ENCODE measurements at places on chromosomes 3 and 15. TPM values are rescaled to one million over a fixed set of nuclear protein-coding genes. Genes with fewer than 3 reads are reported as not detected.
A peak's percentile ranks its signal among the peaks of the same experiment; 100 is the strongest.

ADCY5 gene
- 5.6 TPM for total RNA-seq

SLC28A2 gene
- 0.21 TPM for total RNA-seq

SLC51B gene
- total RNA-seq: 3.2 TPM

SLC15A2 gene
- total RNA-seq: 63.6 TPM

MCTP2 gene
- 36.1 TPM for total RNA-seq

DNA sequence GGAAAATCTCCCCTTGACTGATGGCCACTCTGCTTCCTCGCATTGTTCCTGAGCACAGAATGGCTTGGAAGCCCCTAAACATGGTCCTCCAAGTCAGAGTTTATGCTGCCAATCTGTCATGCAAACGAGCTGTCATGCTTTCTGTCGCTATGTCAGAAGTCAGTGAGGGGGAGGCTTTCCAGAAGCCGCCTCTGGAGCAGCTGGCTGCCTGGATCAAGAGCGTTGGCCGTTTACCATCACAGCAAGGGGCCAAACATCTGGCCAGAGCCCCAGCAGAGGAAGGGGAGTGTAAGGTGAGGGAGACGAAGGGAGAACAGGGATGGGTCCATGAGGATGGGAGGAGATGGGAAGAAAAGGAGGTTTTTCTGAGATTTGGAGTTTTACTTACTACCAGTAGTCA is 372.6 kb upstream of the NR2F2 start:
- no peaks in the 10 kb centered on the region for H3K36me3 ChIP-seq
- H3K4me1 ChIP-seq: no peaks in the 10 kb centered on the region
- H3K4me3 ChIP-seq: no peak overlapping the region
- H3K27ac ChIP-seq: no peak overlapping the region
- no peaks in the 10 kb centered on the region for H3K27me3 ChIP-seq
- DNase-seq: no peak

GRCh38 chr15:42619656-42620371 is 44.4 kb downstream of the STARD9 start:
- H3K4me3 ChIP-seq: no peak overlapping the region
- H3K4me1 ChIP-seq: no peaks in the 10 kb centered on the region
- no peak for DNase-seq
- H3K36me3 ChIP-seq: peaks cover 8% of the 10 kb centered on the region
- H3K27me3 ChIP-seq: no peaks in the 10 kb centered on the region

GRCh38 chr3:120642368-120642948 is 39.6 kb downstream of the HGD start:
- H3K27me3 ChIP-seq: no peaks in the 10 kb centered on the region
- DNase-seq: no peak
- no peak overlapping the region for H3K4me3 ChIP-seq
- H3K27ac ChIP-seq: no peak overlapping the region

DNA sequence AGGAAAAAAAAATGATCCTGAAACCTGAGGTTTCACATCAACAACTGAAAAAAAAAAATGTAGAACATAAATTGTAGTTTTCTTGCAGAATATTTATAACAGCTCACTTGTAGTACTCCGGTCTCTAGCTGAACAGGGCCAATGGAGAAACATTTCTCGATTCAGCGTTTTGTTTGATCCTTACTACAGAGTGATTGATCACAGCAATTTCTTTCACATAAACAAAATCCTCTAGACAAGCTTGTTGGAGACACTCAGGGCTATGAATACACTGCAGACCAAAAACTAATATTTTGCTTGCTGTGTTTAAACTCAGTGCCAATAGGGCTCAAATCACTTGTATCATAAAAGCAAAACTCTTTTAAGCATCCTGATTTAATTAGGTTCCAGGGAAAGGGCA is 127.0 kb upstream of the CNTN6 start:
- no peak overlapping the region for H3K4me3 ChIP-seq
- H3K27me3 ChIP-seq: no peaks in the 10 kb centered on the region
- DNase-seq: no peak
- H3K27ac ChIP-seq: no peak overlapping the region

- no peak overlapping the region for H3K4me3 ChIP-seq
- DNase-seq: no peak
- peaks cover 14% of the 10 kb centered on the region for H3K4me1 ChIP-seq
- H3K27me3 ChIP-seq: no peaks in the 10 kb centered on the region
- H3K27ac ChIP-seq: peak overlapping the region; percentile 1
Observed at GRCh38 chr3:17040322-17040989, 155.7 kb downstream of the PLCL2 start.

GRCh38 chr15:80789796-80790195 is 10.6 kb downstream of the CEMIP start:
- DNase-seq: no peak
- no peak overlapping the region for H3K27ac ChIP-seq
- peaks cover 3% of the 10 kb centered on the region for H3K36me3 ChIP-seq
- no peak overlapping the region for H3K4me3 ChIP-seq
- H3K4me1 ChIP-seq: no peaks in the 10 kb centered on the region

GRCh38 chr15:39128746-39129145 is 452.1 kb upstream of the THBS1 start:
- no peaks in the 10 kb centered on the region for H3K36me3 ChIP-seq
- no peaks in the 10 kb centered on the region for H3K27me3 ChIP-seq
- no peak overlapping the region for H3K4me3 ChIP-seq

DNA sequence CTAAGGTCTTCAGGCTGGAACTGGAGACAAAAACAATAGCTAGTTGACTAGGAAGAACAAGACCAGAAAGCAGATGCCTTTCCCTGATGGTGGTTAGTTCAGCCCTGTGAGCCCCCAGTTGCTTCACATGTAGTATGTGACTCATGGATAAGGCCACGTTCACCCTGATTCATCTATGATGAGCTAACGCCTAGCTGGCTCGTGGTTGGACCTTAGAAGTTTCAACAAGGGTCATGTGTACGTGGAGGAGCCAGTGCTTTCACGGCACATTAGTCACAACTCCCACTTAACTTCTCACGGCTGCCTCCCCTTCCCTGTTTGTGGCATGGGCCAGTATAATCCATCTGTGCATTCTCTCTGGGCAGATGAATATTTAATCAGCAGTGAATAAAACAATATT is 20.6 kb downstream of the COL8A1 start:
- H3K4me3 ChIP-seq: no peak overlapping the region
- H3K36me3 ChIP-seq: no peaks in the 10 kb centered on the region
- no peaks in the 10 kb centered on the region for H3K27me3 ChIP-seq
- peak overlapping the region; percentile 29 for H3K27ac ChIP-seq

GRCh38 chr3:26653811-26654425 is 31.3 kb downstream of the LRRC3B start:
- H3K36me3 ChIP-seq: no peaks in the 10 kb centered on the region
- no peak overlapping the region for H3K4me3 ChIP-seq
- no peak overlapping the region for H3K27ac ChIP-seq
- DNase-seq: no peak

GRCh38 chr15:35327789-35328188 is 218.2 kb downstream of the DPH6 start:
- DNase-seq: no peak
- no peak overlapping the region for H3K27ac ChIP-seq
- no peaks in the 10 kb centered on the region for H3K27me3 ChIP-seq
- no peaks in the 10 kb centered on the region for H3K36me3 ChIP-seq

DNA sequence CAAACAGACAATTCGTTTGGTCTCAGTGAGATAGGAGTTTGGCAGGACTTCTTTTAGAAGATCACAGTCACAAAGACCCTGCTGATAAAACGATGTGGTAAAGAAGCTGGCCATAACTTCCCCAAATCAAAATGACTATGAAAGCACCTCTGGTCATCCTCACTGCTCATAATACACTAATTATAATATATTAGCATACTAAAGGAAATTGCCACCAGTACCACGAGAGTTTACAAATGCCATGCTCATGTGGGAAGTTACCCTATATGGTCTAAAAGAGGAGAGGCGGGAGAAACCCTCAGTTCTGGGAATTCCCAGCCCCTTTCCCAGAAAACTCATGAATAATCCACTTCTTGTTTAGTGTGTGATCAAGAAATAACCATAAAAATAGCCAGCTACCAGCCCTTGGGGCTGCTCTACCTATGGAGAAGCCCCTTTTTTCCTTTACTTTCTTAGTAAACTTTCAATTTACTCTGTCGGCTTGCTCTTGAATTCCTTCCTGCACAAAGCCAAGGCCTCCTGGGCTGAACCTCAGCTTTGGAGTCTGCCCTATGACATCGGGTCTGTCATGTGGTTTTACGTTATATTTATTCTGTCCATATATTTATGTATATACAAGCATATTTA is 115.8 kb upstream of the IGSF10 start:
- no peak overlapping the region for H3K4me3 ChIP-seq
- no peak for DNase-seq
- no peak overlapping the region for H3K27ac ChIP-seq
- no peaks in the 10 kb centered on the region for H3K36me3 ChIP-seq

- DNase-seq: no peak
- H3K27me3 ChIP-seq: no peaks in the 10 kb centered on the region
- H3K27ac ChIP-seq: peak within 1 kb of the TSS; percentile 12
- no peaks in the 10 kb centered on the region for H3K36me3 ChIP-seq
- H3K4me1 ChIP-seq: no peaks in the 10 kb centered on the region
Observed at GRCh38 chr3:69999140-70000027, at the start of gene SAMMSON. SAMMSON (plus strand) TSS chr3:69999733.

DNA sequence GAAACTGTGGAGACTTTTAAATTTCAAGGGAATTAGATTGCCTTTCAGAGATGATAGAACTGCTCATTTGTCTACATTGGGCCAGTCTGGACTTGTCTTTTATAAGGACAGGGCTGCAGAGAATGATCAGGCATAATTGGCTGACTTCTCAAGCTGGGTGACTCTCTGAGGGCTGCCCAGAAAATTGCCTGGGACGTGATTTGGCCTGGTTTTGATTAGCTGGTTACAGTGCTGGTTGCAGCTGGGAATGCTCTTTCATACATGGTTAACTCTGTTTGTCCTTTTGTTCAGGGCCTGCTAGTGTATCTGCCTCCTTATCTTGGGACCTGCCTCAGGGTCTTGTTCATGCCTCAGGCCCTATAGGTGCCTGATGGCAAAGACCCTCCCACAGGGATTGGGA is 245.6 kb downstream of the CLSTN2 start:
- H3K4me1 ChIP-seq: no peaks in the 10 kb centered on the region
- no peaks in the 10 kb centered on the region for H3K27me3 ChIP-seq
- H3K27ac ChIP-seq: no peak overlapping the region
- H3K36me3 ChIP-seq: no peaks in the 10 kb centered on the region
- DNase-seq: no peak

DNA sequence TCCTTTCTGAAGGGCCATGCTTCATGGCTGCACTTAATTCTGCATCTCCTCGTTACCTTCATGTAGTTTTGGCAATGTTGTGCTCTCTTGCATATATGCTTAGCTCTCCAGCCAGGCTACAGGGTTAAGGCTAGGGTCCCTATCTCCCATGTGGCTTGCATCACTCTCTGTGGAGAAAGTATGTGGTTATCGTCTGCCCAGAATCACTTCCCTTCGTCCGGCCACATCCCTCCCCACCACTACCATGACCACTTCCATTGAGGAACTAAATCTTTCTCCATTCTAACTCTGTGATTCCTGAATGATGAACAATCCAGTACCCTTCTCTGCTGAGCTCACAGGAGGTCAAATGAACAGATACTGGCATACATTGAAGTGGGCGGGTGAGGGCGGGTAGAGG is 34.0 kb downstream of the WWTR1 start:
- H3K27ac ChIP-seq: no peak overlapping the region
- H3K27me3 ChIP-seq: no peaks in the 10 kb centered on the region
- H3K4me3 ChIP-seq: no peak overlapping the region
- peaks cover 59% of the 10 kb centered on the region for H3K4me1 ChIP-seq
- DNase-seq: no peak
- H3K36me3 ChIP-seq: no peaks in the 10 kb centered on the region

GRCh38 chr15:49712846-49713450 is 92.1 kb downstream of the DTWD1 start:
- no peaks in the 10 kb centered on the region for H3K4me1 ChIP-seq
- H3K4me3 ChIP-seq: no peak overlapping the region
- H3K36me3 ChIP-seq: no peaks in the 10 kb centered on the region
- H3K27ac ChIP-seq: peak overlapping the region; percentile 11

GRCh38 chr3:134681522-134681900 is 30.7 kb upstream of the KY start:
- H3K27me3 ChIP-seq: no peaks in the 10 kb centered on the region
- DNase-seq: no peak
- H3K4me3 ChIP-seq: no peak overlapping the region
- H3K36me3 ChIP-seq: no peaks in the 10 kb centered on the region
- no peak overlapping the region for H3K27ac ChIP-seq

- no peaks in the 10 kb centered on the region for H3K36me3 ChIP-seq
- no peak for DNase-seq
- no peaks in the 10 kb centered on the region for H3K4me1 ChIP-seq
- no peak overlapping the region for H3K4me3 ChIP-seq
- H3K27ac ChIP-seq: no peak overlapping the region
Observed at GRCh38 chr3:2992534-2992933, 117.6 kb downstream of the IL5RA start.

DNA sequence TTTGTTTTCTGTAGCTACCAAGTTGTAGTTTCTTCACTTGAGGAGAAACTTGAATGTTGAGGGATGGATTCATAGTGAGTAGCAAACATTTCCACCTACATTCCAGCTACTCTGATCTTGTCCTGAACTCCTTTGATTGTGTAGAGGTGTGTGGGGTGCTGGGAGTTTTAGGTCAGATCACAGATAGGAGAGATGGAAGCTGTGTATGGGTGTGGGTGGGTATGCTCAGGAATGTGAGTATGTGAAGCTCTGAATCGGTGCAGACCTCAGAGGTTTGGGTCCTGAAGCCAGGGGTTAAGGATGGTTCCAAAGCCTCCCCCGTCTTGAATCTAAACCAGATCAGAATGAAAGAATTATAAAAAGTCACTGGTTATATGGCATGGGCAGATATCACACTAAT is 52.6 kb upstream of the VILL start:
- no peaks in the 10 kb centered on the region for H3K27me3 ChIP-seq
- H3K27ac ChIP-seq: no peak overlapping the region
- H3K4me1 ChIP-seq: peaks cover 37% of the 10 kb centered on the region
- no peak for DNase-seq
- H3K4me3 ChIP-seq: no peak overlapping the region
- H3K36me3 ChIP-seq: no peaks in the 10 kb centered on the region
